ENCODE measurements at places on chromosomes 13 and 19.
A peak's percentile ranks its signal among the peaks of the same experiment; 100 is the strongest.

GRCh38 chr13:107124129-107124718, 556.3 kb upstream of the ARGLU1 start:
- DNase-seq, result no peak

DNA sequence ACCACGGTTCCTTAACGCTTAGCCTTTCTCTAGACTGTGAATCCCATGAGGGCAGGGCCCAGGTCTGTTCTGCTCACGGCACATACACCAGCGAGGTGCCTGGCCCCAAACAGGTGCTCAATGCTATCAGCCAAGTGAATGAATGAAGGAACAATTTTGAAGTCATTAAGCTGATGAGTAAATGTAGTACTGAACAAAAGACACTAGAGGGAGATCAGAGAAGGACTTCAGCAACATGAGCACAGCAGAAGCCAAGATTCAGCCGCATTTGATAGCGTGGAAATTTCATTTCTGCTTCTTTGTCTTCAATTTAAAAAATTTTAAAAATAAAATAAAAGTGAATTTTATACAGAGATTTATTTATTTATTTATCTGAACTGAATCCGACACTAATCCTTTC, 20.1 kb upstream of the MYO16 start:
- peak; percentile 2 for DNase-seq

DNA sequence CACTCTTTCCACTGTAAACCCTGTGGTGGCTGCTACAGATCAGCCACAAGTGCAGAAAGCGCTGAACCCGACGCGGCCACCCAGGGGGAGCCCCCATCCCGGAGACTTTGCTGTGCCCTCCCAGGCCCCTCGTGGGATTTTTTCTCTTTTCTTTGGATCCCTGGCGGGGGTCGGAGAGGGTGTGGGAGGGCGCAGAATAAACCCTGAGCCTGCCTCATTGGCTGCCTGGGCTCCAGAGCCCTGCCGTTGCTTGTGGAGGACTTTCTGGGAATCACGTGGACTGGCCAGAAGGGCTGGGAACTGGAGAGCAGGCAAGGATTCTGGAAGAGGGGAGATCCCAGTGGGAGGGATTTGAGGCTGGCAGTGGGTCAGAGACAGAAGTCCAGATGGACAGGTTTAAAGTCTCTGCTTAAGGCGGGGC, 24.9 kb downstream of the GADD45B start:
- DNase-seq, result no peak

GRCh38 chr13:47646298-47646697, 354.8 kb downstream of the SUCLA2 start:
- no peak for DNase-seq

- no peak for DNase-seq
Measured at GRCh38 chr13:99577934-99578917, 77.0 kb downstream of the TM9SF2 start.

DNA sequence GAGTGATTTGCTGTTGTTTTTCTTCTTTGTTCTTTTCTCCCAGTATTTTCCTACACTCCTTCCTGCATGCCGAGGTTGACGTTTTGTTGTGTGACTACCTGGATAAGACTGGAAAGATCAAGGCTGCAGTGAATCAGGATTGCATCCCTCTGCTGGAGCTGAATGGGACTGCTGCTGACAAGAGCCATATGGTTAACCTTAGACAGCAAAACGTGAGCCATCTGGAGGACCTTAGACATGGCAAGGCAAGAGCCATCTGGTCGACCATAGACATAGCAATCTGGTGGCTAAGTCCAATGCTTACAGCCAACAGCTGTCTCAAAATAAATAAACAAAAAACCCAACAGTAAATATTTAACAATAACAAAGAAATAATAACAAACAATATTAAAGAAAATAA, 42.6 kb upstream of the ZNF91 start:
- no peak for DNase-seq

DNA sequence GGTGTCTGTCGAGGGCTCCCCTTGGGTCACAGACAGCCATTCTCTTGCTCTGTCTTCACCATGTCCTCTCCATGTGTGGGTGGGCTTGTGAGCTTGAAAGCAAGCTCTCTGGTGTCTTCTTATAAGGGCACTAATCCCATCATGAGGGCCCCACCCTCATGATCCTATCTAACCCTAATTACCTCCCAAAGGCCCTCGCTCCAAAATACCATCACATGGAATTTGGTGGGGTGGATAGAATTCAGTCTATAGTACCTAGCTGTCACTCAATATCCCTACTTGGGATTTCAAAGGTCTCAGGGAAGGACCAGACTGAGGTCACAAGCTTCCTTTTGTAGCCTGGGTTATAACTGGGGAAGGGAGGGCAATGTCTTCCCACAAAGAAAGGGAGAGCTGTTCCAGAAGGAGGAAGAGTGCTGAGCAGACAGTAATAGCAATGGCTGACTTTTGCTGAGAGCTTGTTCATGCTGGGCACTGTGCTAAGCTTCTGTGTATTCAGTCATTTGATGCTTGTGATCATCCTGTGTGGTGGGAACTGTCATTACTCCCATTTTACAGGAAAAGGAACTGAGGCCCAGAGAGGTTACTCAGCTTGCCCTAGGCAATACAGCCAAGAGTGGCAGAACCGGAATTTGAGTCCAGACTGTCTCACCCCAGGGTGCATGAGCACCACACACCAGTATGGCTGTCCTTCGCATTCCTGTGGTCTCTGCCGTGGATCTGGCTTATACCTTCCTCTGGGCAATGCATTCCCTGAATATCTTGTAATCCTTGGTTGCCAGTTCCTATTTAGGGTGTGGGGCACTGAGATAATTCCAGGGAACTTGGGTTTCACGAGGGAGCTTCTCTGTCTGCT, 8.2 kb downstream of the FXYD5 start:
- no peak for DNase-seq

GRCh38 chr19:53357821-53358581, 7.5 kb upstream of the ZNF525 start:
- no peak for DNase-seq

GRCh38 chr13:83829810-83830209, 52.5 kb downstream of the SLITRK1 start:
- no peak for DNase-seq

DNA sequence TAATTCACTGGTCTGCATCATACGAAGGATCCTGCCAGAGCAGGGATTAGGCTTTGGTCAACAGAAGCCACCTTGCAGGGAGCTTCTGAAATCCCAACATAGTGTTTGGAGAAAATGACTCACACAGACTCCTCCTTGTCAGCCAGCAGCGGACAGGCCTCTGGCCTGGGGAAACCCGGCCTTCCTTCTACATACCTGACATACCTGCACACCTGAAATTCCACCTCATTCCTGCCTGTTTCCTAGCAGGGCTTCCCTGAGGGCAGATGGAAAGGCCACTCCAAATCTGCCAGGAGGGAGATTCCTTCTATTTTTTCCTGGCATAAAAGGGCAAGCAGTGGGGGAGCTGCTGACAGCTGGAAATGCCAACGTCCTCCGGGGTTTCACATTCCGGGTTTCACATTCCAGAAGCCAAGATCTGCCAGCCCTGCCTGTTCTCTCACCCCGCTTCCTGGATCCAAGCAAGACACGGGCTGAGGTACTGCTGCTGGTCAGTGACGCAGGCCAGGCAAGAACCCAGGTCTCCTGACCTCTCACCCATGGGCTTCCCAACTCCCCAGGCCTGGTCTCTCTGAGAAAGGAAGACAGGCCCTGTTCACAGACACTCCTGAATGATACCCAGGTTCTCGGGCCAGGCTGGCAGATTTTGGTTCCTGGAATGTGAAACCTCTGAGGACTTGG, 18.2 kb upstream of the IGFL1 start:
- no peak for DNase-seq

DNA sequence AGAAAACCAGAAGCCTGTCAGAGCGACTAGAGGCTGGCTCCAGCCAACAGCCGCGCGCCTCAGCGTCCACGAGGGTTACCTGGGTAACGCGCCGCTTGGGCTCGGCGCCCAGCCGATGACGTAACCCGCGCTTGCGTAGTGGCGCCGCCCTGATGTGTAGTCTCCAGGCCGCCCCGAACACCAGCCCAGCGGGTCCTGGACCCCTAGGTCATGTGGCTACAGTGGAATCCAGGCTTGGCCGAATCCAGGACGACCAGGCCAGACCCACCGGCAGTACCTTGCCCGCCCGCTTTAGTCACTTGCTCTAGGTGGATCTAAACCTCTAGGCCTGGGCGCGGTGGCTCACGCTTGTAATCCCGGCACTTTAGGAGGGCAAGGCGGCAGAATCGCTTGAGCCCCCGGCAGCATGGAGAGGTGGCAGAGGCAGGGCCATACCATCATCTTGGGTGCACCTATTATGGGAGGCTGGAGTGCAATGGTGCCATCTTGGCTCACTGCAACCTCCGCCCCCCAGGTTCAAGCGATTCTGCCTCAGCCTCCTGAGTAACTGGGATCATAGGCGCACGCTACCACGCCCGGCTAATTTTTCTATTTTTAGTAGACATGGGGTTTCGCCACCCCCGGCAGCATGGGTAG, 7.2 kb upstream of the ZNF606 start:
- peak; percentile 70 for DNase-seq

- DNase-seq, result no peak
Measured at GRCh38 chr13:112028481-112028880, 38.5 kb upstream of the SOX1 start.

Measured in inflammatory macrophage treated with lipopolysaccharide for 1 hour (primary cell).